ENCODE measurements at places on chromosomes 6 and 20.

DNA sequence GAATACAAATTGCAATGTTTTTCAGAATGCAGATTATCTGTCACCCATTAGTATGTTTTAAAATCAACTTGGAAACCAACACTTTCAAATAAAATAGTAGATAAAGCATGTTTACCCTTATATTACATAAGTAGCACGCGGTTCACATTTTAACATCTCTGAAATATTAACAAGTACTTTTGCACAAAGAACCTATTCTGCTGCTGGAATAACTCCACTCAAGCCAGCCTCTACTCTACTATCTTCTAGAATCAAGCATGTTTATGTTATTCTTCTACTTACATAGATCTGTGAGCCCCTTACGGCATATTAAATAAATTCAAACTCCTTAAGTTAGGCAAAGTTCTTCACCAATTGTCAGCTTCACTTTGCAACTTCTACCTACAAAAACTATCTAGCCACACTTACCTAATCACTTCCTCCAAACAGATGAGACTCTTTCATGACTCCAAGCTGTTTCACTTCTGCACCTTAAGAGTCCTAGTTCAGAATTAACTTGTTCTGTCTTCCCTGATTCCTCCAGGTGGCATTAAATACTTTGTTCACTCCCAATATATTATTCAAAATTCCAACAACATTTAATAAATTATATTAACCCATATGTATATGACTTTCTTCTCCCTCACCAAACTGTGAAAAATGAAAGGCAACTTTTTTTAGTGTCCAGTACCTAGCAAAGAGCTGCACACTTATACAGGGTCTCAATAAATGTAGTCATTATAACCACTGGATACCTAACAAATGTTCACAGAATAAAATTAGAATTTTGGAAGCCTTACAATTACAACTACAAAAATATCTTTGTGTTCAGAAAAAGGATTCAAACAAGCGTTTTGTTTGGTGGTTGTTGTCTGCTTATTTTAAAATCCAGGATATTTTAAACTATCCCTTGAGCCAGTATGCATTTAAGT lies 12.1 kb downstream of the CEP85L start:
- DNase-seq: no peak

DNA sequence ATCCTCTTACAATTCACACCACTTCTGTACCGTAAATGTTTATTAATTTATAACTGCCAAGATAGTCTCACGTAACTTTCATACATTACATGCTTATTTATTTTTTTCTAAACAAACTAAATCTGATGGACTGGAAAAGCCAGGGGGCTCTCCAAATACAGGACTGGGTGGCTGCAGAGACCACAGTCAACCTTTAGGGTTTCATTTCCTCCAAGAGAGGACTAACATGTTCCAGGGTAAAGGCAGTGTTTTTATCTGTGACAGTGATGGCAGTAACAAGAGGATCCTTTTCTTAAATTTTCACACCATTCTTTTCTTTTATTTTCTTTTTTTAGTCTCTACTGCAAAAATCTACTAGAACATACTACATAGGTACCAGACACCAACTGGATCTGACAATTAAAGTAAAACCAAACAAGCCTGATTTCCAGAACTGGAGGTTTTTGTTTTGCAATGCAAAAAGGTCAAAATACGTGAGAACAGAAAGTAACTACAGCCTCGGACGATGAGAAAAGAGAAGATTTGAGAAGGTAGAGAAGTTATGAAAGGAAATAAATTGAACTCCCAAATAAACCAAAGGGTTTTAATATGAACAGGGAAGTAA lies 1.2 kb downstream of the LMBRD1 start:
- no peak for DNase-seq

- DNase-seq: no peak
Measured at GRCh38 chr6:12048609-12049008, 36.5 kb downstream of the HIVEP1 start.

DNA sequence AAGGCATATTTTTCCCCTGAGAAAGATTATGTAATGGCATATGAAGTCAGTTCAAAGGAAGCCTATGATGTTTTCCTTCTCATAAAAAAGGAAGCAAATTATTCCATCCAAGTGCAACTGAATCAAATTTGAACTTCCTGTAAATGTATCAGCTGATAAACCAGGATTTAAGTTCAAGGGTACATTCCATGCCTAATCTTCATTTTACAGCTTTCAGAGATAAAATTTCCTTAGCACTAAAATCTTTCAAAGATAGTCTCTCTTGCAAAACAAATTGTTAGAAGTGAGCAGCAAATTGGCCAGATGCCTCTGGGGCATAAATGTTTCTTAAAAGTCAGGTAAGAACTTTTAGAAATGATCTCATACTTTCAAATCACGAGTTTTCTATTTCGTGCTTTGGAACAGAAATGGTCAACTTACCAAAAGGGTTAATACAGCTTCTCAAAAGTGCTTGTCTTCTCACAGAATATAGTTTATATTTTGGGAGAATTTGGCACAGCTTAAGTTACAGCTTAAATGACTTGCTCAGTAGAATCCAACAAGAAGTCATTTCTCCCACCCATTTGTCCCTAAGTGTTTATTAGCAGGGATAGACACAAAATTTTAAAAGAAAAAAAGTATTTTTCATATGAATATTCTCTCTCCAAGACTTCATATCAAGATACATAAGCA lies 2.7 kb upstream of the TCF21 start:
- DNase-seq: no peak

- no peak for DNase-seq
Measured at GRCh38 chr6:16544006-16544405, 217.3 kb downstream of the ATXN1 start.

DNA sequence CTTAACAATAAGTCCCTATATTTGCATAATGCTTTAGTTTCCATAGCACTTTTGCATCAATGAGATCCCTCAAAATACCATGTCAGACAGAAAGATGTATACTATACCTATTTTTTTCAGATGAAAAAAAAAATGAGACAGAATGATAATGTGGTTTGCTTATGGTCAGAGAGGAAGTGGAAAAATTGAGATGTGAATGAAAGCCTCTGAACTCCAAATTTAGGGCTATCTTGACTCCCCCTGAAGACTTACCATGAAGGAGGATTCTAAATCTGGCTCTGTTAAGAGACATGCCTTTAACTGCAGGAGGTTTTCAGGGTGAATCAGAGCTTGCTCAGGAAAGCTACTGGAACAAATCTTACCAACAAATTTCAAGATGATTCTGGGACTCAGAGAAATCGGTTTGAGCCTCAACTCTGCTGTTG lies 176.2 kb downstream of the ISM1 start:
- DNase-seq: no peak

DNA sequence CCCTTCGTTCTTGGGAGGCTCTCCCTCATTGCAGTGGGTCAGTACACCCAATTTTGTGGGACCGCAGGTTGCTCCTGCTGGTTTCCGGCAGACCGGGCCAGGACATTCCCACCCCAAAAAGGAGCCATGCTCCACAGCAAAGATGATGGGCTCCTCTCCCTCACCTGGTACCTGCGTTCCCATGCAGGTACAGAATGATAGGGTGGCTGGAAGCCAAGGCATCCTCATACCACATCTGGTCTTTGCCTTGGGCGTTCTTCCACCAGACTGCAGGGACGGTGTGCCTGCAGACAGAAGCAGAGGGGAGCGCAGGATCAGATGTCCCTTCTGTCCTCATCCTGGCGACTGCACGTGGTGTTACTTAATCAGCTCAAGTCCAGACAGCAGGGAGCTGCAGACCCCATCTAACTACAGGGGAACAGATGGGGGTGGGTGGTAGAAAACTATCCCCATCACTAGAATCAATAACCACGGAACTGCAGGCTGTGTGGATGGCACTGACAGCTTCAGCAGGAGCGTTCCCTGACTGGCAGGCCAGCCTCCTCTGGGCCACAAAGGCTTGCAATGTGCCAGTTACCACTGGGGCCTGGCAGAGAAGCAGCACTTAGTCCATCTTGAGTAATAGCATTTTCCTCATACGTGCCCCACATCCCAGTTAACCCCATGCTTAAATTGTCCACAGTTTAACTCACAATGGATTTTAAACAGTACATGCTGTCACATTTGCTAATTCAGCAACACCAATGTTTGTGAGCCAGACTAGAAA lies 70.4 kb downstream of the ABHD12 start:
- no peak for DNase-seq

DNA sequence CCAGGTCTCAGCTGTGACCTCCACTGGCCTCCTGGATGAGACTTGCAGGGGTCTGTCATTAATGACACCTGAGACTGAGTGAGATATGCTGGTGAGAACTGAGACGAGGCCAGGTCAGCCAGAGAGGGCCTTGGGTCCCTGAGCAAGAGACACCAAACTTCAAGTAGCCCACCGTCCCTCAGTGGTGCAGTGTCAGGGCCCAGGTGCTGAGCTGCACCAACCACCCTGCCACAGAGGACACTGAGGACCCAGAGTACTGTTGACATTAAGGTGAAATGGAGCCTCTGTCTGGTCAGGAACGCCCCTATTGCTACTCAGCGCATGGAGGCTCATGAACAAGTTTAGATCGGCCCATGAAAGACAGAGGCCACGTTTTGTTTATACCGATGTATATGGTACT lies 64.1 kb upstream of the SCP2D1 start:
- no peak for DNase-seq

DNA sequence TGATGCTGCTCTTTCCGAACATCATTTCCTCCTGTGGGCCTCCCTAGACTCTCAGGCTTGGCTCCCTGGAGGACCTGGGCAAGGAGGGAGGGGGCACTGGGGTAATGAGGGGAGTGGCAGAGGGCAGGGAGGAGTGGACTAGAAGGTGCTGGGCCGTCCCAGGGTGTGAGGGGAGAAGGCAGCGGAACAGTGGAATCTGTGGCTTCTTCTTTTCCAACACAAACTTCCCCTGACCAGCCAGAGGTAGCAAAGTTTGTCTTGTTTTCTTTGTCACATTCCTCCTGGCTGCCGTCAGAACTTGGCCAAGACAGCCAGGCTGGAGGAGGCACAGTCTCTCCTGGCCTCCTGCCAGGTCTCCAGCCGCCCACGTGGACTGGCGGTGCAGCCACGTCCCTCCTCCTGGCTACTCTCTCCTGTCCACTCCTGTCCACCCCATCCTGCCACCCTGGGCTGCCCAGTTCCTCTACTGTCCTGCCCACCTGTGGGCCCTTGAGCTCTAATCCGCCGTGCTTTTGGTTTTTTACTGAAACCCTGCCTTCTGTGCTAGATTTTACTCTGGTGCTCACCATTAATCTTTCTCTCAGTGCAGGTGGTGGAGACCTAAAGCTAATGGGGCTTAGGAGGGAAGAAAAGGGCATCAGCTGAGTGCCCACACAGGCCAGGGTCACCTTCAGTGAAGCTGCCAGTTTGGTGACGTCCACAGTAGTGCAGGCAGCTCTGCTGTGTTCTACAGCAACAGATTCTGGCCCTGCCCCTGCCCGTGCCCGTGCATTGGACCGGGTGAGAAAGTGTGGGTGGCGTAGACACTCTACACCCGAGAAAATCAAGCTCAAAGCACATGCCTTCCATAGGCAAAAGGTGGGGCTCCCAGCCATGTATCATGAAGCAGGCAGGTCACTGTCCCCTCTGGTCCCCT lies 2.8 kb upstream of the CDSN start:
- no peak for DNase-seq

- DNase-seq: no peak
Measured at GRCh38 chr6:108568551-108569305, 8.0 kb downstream of the FOXO3 start.

Measured in activated CD4-positive, alpha-beta T cell treated with anti-CD3 and anti-CD28 coated beads, Interleukin-2, amount 50 U/mL, for 4 hours (primary cell).